ENCODE measurements at places on chromosomes 4 and X.
A peak's percentile ranks its signal among the peaks of the same experiment; 100 is the strongest.

DNA sequence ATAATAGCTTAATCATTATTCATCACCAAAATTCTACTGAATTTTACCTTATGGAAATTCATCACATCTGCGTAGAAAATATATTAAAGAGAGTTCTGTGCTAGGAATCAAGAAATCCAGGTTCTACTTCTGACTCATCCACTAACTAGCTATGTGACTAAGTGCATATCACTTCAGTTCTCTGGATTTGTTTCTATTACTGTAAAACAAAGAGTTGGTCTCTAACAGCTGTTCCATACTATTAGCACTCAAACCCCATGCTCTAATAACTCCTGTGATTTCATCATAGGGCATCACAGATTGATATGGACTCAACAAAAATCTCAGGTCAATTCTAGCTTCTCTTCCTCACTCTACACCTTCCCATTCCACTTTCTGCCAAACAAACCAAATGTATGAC lies 572.0 kb downstream of the INPP4B start:
- no peak for DNase-seq

GRCh38 chr4:112813790-112814189 lies 176.8 kb downstream of the LARP7 start:
- DNase-seq: no peak

DNA sequence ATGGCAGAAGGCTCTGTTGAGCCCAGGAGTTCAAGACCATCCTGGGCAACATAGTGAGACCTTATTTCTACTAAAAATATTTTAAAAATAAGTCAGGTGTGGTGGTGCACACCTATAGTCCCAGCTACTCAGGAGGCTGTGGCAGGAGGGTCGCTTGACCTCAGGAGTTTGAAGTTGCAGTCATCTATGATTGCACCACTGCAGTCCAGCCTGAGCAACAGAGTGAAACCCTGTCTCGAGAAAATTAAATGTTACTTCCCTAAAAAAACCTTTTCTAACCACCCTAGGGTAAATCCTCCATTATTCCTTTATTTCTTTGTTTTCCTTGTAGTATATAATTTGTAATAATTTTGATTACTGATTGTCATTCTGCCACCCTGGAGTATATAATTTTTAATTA lies 7.9 kb downstream of the FAM200B start:
- no peak for DNase-seq

- peak; percentile 55 for DNase-seq
These were observed 125.3 kb downstream of the COL4A6 start for GRCh38 chrX:108312957-108313356.

GRCh38 chr4:26490111-26490959 lies at the start of gene CCKAR:
CCKAR (minus strand) TSS chr4:26490484; CDS start chr4:26490267, 217 bp downstream.
- no peak for DNase-seq

DNA sequence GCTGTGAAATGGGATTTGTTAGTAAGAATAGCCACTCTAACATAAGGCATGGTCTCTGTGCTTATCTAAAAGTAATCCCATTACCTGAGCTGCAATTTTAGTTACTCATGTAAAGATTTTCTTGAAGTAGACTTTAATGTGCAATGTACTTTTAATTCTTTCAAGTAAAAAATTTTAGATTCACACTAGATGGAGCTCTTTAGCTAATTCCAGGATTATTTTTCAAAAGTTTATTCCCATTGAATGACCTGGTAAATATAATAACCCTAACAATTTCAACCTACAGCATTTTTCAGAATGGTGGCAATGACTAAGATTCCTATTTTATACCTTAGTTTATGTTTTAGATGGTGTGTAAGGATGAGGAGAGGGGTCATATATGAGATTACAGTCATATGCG lies 18.1 kb downstream of the USP38 start:
- no peak for DNase-seq

GRCh38 chr4:25842229-25842845 lies 20.5 kb downstream of the SEL1L3 start:
- DNase-seq: no peak
